GM12864 (cell line): ENCODE measurements at places on chromosomes 3 and 15.

DNA sequence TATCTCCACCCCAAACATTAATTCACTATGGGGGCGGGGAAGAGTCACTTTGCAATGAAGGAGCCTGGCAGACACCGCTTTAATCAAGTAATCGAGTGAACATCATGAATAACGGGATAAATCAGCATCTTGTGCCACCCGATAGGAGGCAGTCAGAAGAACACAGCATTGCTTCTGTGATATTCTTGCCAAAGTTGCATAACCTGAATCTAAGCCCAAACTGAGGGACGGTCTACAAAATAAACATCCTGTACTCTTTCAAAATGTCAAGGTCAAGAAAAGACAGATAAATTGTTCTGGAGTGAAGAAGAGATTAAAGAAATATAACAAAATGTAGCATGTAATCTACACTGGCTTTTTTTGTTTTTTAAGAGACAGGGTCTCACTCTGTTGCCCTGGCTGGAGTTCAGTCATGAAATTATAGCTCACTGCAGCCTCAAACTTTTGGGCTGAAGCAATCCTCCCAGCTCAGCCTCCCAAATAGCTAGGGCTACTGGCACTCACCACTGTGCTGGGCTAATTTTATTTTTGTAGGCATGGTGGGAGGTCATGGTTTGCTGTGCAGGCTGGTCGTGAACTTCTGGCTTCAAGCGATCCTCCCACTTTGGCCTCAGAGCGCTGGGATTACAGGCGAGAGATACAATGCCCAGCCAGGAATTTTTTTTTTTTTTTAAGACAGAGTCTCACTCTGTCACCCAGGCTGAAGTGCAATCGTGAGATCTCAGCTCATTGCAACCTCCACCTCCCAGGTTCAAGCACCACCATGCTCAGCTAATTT lies 20.1 kb upstream of the VWA5B2 start:
- DNase-seq, result no peak

DNA sequence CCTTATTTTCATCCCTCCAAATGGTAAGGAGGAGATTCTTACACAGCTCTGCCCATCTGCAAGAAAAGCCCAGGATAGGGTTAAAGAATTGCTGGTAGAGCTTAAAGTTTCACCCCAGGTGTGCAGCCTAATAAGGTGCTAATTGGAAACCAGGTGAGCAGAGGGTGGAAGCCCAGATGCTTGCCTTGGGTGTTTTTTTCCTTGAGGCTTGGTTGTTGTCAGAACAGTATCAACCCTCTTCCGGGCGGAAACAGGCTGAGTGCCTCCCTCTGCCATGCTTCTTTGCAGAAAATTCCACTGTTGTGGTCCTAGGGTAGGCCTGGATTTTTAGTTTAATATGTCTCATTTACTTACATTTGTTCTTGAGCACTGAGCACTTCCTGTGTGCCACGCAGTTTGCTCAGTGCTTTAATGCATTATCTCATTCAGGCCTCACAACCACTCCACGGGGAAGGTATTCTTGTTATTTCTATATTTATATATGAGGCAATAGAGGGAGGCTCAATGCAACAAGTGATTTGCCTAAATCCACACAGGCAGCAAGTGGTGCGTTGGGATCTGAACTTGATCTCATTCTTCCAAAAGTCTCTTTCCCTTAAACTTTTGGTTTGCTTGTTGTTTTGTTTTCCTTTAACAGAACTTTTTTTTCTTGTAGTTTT lies 115.0 kb upstream of the LRIG1 start:
- no peak for DNase-seq

DNA sequence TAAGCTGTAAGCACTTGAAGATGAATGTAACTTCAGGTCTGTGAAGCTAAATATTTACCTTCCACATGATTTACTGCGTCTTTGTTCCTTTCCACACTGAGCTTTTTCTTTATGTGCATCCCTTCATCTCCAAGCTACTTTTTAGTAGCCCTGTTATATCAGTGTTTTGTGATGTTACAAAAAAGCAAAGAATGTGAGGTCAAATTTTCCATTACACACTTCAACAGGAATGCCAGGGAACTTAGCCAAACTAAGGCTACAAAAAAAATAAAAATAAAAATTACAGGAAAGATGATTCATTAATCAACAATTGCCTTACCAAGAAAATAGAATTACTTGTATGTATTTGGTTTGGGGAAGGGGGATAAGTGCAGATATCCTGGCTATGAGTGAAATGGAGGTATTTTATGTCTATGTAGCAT lies 73.0 kb downstream of the FILIP1L start:
- no peak for DNase-seq

GRCh38 chr3:178671791-178672190 lies 135.6 kb downstream of the KCNMB2 start:
- no peak for DNase-seq

DNA sequence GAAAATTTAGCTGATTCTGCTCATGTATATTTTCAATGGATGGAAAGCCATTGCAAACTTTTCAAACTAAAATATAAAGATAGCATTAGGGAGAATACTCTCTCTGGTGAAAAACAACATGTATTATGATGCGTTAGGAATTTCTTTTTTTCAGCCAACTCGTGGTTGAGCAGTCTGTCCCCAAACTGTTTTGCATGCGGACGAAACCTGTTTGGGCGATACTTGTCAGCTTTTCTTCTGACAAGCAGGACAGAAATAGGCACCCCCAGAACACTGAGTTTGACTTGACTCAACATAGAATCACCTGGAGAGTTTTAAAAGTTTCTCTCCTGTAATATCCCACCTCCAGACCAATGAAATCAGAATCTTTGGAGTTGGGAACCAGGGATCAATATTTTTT lies 417.5 kb upstream of the TPRG1 start:
- DNase-seq, result peak; percentile 18
